ENCODE measurements at places on chromosomes 11 and 22.
A peak's percentile ranks its signal among the peaks of the same experiment; 100 is the strongest.

DNA sequence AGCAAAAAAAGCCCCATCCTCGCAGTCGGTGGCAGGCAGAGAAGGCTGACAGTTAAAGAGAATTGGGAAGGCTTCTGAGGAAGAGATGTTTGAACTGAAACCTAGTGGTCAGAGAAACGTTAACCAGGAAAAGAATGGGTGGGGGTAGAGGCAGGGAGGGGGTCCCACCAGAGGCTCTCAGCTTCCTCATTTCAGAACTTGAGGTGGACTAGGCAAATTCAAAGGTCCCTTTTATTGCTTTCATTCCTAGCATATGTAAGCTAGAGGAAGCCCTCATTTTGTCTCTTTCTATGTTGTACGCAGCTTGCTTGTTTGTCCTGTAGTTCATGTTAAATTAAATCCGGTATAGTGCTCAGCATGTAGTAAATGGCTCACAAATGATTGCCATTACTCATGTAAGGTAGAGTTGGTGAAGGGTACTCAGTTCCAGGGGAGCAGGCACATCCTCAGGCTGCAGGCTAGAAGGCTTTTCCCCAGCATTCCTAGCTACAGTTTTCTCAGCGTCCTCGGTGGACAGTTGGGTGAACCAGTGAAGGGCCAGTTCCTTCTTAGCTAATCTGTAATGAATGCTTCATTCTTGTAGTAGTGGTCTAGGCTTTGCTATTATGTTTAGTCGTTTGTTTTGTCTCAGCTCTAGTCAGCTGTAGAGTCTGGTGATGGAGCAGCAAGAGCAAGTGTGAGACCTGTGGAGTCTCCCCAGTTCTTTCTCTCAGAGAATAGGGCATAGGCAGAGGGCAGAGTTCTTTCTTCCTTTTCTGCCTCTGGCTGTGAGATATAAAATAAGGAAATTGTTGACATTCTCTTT is 58.6 kb downstream of the UVRAG start:
- no peak for DNase-seq

GRCh38 chr11:11543656-11544055 is 78.1 kb downstream of the GALNT18 start:
- no peak for DNase-seq

DNA sequence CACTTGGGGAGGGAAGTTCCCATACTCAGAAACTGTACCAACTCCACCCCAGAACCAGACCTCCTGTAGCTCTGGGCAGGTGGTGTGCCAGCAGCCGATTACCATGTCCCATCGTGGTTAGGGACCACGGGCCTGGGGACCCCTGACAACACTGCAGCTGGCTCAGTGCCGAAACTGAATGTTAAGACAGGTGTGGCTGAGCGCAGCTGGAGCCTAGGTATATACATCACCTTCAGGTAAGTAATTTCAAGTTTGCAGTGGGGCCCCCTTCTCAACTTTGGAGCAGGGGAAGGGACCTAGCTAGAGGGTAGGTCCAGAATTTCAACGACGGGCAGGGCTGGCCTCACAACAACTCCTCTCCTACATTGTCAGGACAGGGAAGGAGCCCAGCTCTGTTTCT is 20.7 kb upstream of the PISD start:
- DNase-seq: no peak

GRCh38 chr11:3956748-3957147 is 101.3 kb downstream of the STIM1 start:
- no peak for DNase-seq

GRCh38 chr11:42049186-42049585 is 589.7 kb upstream of the LRRC4C start:
- no peak for DNase-seq

DNA sequence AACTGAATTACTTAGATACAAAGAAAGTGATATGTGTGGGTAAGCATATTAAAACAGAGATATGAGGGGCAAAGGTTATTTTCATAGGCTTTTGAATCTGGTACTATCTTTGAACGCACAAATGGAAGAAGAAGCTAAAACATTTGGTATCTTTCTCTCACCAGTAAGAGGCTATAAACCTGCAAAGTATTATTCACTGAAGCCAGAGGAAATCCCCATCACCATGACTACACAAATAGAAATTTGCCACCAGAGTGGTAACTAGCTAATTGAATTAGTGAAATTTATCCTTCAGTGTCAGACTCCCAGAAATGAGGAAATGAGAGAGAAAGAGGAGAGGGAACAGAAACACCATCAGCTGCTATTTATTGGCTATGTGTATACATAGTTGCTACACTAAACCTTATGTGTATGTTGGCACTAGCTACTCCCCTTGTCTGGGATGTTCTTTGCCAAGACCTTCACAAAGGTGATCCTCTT is 503.4 kb downstream of the DLG2 start:
- no peak for DNase-seq

- no peak for DNase-seq
Observed at GRCh38 chr22:23529166-23530103, 50.7 kb downstream of the IGLL1 start.

DNA sequence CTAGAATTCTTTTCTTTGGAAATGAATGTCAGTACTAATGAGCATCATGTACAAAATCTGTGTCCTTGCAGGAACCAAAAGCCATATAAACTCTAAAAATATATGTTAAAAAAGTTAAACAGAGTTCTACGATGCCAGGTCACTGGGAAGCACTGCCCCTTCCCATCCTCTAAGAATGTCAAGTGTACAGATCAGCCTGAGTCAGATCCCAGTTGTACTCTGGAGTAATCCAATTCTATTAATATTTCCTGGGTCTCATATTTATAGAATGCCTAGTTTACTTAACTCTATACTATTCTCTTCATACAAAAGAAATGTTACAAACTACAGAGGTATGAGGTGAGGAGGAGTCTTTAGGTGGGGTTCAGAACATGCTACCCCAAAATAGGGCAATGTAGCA is 460.1 kb downstream of the DLG2 start:
- DNase-seq: no peak

DNA sequence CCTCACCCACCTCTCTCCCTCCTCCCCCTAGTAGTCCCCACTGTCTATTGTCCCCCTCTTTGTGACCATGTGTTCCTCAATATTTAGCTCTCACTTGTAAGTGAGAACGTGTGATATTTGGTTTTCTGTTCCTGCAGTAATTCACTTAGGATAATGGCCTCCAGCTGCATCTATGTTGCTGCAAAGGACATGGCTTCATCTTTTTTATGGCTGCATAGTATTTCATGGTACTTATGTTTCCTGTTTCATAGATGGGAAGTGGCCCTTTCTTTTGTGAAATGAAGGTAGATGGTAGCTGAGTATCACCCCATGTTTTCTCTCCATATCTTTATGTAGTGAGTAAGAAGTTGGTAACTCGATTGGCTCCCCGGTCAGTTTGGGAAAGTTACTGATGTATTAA is 66.6 kb upstream of the CREB3L1 start:
- DNase-seq: no peak

DNA sequence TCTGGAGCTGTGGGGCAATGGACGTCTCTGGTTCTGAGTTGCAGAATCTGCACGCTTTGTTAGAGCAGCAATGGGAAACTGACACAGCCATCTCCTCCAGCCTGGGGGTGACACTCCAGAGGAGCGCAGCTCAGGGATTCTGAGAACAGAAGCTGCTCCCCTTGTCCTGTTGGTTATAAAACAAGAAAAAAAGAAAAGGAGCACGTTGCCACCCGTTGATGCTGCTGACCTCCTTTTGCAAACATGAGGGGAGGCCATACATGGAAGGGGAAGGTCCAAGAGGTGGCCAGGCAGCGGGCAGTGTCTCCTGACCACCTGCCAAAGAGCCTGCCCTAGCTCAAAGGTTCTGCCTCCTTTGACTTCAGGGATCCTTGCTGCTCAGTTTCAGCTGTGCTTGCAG is 61.0 kb downstream of the SPATA19 start:
- no peak for DNase-seq

- DNase-seq: no peak
Observed at GRCh38 chr22:50299785-50300619, 7.4 kb downstream of the PLXNB2 start.

GRCh38 chr11:110373051-110373702 is 56.6 kb upstream of the FDX1 start:
- no peak for DNase-seq

DNA sequence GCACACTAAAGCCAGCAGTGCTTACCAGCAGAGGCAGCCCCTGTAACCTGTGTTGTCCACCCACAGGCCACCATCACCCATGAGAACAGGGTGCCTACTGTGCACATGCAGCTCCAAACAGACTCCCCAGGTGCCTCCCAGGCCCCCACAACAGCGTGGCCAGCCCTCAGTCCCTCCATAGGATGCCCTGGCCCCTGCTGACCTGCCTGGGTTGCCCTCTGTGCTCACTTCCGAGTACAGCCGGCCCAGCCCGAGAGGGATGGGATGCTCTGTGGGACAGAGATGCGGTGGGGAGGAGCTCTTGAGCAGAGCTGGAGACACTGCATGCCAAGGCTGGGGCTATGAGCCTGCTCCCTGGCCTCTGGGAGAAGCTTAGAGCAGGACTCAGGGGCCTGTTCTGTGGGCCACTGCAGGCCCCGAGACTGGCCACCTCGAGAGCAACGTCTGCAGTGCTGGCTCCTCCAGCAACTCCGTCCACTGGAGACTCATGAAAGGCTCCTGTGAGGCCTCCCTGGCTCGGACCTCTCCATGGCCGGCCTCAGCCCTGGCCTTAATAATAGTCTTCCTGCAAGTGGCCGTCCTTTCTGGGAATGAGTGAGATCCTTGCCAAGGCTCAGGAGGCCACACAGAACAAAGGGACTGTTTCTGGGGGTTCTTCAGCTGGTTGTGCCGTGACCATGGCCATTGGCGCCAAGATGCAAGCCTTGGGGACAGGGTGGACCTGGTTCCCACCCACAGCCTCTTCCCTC is 27.0 kb downstream of the FADS2 start:
- no peak for DNase-seq

GRCh38 chr11:4071914-4072313 is 22.7 kb upstream of the RRM1 start:
- DNase-seq: no peak

GRCh38 chr11:103648054-103648453 is 388.4 kb upstream of the DDI1 start:
- DNase-seq: no peak

GRCh38 chr11:44989831-44990566 is 39.3 kb upstream of the TP53I11 start:
- no peak for DNase-seq

DNA sequence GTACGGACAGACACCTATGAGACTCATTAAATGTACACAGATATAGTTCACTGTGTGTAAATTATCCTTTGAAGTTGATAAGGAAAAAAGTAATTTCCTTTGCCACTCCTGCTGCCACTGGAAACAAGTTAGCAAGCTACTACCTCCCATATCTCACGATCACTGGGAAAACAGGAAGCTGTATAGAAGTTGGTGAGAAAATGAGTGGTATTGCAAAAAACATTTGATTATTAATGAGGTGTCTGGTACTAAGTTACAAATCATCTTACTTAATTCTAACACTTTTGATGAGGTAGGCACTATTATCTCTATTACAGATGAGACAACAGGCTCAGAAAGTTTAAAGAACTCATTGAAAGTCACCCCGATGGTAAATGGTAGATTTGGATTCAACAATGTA is 68.5 kb downstream of the GAB2 start:
- DNase-seq: no peak

- DNase-seq: no peak
Observed at GRCh38 chr11:126871792-126872191, 128.8 kb downstream of the KIRREL3 start.

DNA sequence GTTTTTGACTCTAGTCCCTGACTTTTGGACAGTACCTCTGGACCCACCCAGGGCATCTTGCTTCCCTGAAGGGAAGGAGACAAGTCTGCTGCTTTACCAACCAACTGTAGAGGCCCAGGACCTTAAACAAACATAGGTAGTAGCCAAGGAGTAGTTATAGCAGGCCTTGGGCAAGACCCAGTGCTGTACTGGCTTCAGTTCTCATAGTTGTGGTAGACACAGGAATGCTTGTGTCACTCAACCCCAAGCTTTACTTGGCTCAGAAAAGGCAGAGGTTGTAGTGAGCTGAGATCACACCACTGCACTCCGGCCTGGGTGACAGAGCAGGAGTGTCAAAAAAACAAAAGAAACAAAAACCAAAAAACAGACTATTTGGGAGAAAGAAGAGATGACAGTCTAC is 21.3 kb upstream of the OR52M1 start:
- no peak for DNase-seq

DNA sequence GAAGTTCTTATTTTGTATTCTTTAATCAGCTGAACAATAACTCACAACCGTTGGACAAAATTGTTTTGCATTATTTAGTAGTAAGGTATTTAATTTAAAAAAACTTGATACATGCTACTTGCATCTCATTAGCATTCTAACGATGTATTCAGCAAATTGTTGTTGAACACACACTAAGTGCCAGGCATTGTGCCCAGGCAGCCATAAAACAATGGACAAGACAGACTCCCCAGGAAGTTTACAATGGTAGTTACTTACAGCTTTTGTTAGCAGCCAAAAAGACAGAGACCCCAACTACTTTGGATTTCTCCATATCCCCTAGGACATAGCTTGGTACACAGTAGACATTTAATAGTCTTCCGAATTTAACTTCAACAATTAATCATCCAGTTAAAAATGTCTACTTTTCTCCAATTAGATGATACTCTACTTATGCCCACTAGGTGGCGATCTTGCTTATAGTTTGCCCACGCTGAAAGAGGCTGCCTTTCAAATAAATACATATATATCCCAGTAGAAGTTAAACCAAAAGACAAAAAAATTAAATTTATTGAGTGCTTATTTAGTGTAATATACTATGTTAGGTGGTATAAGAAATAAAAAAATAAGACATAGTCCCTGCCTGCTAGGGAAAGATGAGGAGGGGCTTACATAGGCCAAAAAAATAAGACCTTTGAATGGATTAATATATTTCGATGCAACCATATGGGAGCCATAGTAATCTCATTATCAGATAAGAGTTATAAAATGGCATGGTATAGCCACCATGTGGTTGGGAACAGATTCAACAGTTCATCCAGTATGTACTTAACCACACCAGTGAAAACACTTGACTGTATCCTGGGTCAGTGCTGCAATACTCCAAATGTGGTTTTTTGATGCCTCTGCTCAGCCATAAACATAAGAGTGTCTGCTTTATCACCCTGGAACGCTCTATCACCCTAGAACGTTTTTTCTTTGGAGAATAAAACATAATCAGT is 2.0 kb upstream of the FJX1 start:
- peak; percentile 63 for DNase-seq

DNA sequence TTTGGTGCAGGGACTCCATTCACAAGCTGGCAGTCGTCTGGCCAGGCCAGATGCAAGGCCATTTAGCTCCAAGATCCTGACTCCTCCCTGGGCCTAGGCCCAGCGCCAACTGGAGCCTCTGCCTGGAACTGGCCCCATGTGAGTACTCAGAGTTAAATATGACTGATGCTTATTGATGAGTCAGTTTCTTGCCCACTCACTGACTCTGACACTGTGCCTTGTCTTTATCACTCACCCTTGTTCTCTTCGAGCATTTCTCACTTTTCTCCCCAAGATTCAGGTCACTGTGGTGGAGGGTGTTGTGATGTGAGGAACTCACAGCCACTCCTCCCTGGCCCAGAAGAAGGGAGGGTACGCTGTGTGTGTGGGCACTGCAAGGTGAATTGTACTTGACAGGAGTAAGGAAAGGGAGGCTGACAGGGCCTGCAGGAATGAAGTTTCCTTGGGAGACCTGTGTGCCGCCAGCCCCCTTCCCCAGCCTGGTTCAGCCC is 23.2 kb upstream of the ST3GAL4 start:
- DNase-seq: no peak

- no peak for DNase-seq
Observed at GRCh38 chr11:106983991-106984390, 34.3 kb downstream of the GUCY1A2 start.
